ENCODE measurements at places on chromosomes 4 and X. TPM values are rescaled to one million over a fixed set of nuclear protein-coding genes. Genes with fewer than 3 reads are reported as not detected.

FAM184B gene
- total RNA-seq = 0.19 TPM

BST1 gene
- total RNA-seq = 9.2 TPM

COX7B2 gene
- not detected for total RNA-seq

XK gene
- 27.8 TPM for total RNA-seq

TRO gene
- total RNA-seq = 1.1 TPM

KLB gene
- total RNA-seq = 0.64 TPM

BCORL1 gene
- total RNA-seq = 14.4 TPM

PIR gene
- total RNA-seq = 20.6 TPM

SLC6A14 gene
- 0.82 TPM for total RNA-seq

GLOD5 gene
- total RNA-seq = 4.0 TPM

DNA sequence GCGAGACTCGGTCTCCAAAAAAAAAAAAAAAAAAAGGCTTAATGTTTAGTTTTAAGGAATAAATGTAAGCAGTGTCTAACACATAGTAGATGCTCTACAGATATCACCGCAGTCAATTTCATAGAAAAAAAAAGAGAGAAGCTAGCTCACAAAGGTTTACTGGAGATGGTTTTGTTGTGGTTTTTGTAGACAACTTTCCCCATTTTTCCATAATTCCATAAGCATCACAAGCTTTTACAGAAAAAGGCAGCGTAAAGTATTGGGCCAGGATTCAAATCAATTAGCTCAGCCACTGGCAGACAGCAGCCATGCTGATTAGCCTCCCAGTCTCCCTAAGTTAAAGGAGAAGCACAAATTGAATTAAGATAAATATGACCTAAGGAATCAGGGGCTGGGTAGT is 1.5 kb downstream of the GRSF1 start:
- no peak for DNase-seq

- DNase-seq = no peak
Observed at GRCh38 chr4:57318703-57319102, 208.5 kb upstream of the IGFBP7 start.

- DNase-seq = no peak
Observed at GRCh38 chr4:93179044-93179443, 649.5 kb upstream of the ATOH1 start.

GRCh38 chrX:68424719-68425118 is 8.6 kb downstream of the OPHN1 start:
- no peak for DNase-seq

DNA sequence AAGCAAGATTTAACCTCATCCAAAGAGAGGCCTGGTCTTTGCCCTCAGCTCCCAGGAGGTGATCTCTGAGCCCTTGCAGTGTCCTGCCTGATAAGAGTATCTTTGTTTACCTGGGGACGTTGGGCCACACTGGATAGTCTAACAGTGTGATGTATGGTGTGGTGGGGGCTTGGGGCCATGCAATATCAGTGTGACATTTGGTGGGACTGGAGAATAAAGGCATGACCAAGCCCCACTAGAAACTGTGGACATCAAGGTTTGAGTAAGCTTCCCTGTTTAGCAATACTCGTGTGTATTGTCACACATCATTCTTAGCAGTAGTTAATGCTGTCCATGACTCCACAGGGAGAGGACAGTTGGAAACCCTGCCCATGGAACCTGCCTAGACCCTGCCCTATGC is 34.4 kb downstream of the BBS12 start:
- no peak for DNase-seq

- no peak for DNase-seq
Observed at GRCh38 chr4:159512348-159512747, 409.5 kb downstream of the RAPGEF2 start.

GRCh38 chr4:71346710-71347109 is 7.9 kb downstream of the SLC4A4 start:
- no peak for DNase-seq

DNA sequence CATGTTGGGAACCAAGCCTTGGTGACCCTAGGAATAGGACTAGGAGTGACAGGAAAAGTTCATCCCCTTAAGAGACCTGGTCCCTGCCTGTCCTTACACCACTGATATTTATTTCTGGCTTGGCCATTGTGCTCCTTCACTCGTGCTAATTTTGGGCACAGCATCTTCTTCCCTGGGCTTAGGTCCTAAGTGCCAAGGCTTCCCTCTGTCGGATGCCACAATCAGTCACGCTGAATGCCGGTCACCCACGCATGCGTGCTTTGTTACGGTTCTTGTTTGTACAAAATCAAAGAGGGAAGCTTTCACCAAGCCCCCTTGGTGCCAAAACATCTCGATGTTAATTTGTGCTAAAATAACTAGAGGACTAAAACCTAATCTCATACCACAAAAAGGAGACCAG is 17.4 kb upstream of the MAP3K15 start:
- no peak for DNase-seq

- no peak for DNase-seq
Observed at GRCh38 chr4:6011686-6012085, 6.5 kb downstream of the C4orf50 start.

DNA sequence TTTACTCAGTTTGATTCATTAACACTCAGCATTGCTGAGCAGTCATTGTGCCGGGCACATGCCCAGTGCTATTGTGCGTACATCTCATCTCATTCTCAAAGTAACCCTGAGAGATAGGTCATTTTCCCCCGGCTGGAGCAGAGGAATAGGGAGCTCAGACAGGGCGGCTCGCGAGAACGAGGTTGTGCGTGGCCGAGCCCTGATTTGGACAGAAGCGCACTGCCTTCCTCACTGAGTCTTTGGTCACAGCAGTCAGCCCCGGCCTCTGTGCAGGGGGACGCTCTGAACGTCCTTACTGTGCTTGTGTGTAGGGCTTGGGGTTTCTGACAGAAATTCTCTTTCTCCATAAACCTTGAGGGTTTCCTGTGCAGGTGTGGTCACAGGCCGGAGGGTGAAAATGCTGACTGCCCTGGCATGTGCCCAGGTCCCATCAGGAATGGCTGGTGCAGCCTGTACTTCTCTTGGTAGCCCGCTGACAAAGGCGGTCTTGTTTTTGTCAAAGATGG is 39.5 kb downstream of the NOP14 start:
- DNase-seq = no peak

- peak; percentile 45 for DNase-seq
Observed at GRCh38 chrX:129360175-129360574, 163.1 kb downstream of the SMARCA1 start.

GRCh38 chr4:42018451-42018850 is 28.1 kb downstream of the SLC30A9 start:
- no peak for DNase-seq

- no peak for DNase-seq
Observed at GRCh38 chr4:20341134-20341738, 89.5 kb downstream of the SLIT2 start.

DNA sequence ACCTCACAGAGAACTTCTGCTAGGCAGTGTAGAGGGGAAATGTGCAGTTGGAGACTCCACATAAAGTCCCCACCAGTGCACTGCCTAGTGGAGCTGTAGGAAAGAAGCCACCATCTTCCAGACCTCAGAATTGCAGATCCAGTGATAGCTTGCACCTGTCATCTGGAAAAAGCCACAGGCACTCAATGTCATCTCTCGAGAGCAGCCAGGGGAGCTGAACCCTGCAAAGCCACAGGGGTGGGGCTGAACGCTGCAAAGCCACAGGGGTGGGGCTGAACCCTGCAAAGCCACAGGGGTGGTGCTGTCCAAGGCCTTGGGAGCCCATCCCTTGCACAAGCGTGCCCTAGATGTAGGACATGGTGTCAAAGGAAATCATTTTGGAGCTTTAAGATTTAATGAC is 1226.3 kb downstream of the PCDH7 start:
- DNase-seq = no peak

DNA sequence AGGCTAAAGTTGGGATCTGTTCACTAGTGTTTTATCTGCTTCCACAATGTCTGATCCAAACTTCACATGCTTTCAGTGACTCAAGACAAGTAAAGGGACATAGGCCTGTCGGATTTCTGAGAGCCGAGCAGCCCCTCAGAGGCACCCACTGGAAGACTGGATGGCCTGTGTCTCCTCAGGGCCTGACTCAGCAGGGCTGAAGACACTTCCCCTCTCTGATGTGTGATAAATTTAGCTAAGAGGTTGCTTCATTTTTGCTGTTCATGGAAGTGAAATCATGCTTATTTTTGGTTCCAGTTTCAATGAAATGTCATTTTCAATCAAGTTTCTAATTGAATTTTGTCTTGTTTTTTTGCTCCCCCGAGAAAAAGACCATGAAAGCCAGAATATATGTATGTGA is 93.7 kb downstream of the MXRA5 start:
- no peak for DNase-seq

DNA sequence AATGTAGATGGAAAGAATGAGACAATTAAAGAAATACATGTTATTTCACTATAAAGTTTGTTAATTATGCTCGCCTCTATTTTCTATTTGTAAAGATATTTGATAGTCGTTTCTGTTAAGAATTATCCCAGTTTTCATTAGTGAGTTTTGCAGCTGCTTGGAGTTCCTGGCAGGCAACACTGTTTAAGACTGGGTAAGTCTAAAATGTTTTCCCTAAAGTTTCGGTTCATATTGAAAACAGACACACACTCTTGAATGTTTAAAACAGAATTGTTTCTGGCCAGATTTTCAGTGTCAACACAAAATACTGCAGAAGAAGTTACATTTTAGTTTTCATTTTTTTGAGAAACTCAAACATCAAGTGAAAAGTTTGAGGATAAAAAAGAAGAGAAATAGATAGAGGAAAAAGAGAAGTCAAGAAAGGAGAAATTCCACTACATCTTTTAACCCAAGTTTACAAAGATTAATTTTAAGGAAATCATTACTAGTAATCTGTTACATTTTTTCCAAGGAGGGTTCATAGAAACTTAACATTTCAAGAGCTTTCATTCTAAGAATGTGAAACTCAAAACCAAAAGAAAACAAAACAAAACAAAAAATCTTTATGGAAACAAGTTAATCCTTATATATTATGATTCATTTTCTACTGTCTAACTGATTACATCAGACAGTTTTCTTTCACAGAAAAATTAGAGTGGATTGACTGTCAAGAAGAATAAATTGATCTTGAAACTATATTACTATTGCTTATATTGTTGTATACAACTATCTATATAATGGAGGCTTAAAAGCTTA is 305.5 kb downstream of the FAT4 start:
- DNase-seq = no peak

DNA sequence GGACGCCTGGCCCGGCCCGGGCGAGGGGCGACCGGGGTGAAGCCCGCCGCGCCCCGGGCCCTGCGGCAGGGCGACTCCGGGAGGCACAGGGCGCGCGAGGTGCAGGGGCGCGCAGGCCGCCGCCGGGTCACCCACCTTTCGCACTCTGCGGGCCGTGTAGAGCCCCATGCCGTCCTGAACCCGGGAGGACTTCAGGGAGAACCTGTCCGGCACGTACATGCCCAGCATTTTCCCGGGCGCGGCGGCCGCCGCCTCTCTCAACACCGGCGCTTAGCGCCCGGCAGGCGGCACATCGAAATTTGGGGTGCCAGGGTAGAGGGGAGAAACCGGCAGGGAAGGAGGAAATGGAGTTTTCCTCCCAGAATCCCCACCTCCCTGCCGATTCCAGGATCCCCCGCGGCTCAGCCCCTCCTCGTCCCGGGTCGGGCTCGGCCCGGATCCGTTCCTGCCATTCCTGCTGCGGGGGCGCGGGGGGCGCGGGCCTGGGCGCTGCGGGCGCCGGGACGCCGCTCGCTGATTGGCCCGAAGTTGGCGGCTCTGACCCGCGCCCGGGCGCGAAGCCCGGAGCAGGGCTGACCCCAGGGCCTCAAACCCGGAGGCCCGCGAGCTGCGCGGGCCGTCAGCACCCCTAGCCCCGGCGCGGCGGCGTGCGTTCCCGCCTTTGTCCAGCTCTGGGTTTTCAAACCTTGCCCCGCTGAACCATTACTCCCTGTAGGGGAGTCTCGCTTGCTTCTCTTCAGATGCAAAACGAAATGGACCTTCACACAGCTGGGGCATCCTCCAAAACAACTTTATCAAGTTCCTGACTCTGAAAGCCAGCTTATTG is at the start of gene PRDM5:
Gene PRDM5, minus strand, starts transcription at position 346 of the 826 bp plus-strand sequence. Its CDS starts 118 bp downstream, at position 228.
- peak; percentile 60 for DNase-seq
